ENCODE measurements at places on chromosomes 3 and 15. TPM values are rescaled to one million over a fixed set of nuclear protein-coding genes. Genes with fewer than 3 reads are reported as not detected.

DNA sequence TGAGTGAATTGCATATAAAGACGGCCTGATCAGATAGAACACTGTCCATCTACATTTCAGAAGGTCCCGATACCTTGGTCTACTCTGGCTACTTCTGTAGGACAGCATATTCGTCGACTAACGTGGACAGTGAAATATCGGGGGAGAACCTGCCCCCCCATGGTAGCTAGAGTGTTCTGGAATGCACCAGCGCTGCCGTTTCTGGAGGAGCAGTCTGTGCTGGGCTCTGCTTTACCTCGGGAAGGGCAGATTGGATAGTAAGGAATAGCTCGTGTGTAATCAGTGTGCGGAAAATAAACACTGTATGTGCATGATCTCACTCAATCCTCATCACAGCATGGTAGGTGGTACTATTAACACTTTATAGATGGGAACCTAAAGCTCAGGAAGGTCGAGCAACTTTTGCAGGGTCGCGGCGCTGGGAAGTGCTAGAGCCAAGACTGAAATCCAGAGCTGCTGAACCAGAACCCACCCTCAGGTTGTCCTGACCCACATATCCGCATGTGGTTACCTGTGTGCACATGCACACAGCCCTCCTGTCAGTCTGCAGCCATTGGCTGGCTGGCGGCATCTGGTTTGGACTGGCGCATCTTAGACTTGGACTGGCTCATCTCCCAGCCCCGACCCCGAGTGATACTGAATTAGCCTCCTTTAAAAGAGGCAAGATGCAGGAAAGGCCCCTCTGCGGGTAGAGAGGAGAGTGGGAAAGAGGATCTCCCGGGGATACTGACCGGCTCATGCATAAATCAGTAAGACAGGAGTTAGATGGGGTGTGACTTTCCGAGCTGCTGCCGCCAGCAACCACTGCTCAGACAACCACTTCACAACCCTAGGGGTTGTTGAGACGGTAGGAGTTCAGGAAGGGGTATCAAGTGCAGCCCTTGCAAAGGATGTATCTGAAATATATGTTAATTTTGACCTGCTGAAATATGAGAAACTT is 155.0 kb upstream of the BHLHE40 start:
- peak overlapping the region; percentile 86 for H3K4me3 ChIP-seq
- peak overlapping the region; percentile 92 for H3K27ac ChIP-seq
- no peak for DNase-seq
- H3K4me1 ChIP-seq, result peaks cover 91% of the 10 kb centered on the region

- no peak for DNase-seq
- H3K27ac ChIP-seq, result no peak overlapping the region
- H3K4me1 ChIP-seq, result no peaks in the 10 kb centered on the region
- peaks cover 2% of the 10 kb centered on the region for H3K27me3 ChIP-seq
- no peaks in the 10 kb centered on the region for H3K36me3 ChIP-seq
- no peak overlapping the region for H3K4me3 ChIP-seq
Measured at GRCh38 chr3:70736009-70736408, 423.6 kb upstream of the MDFIC2 start.

GRCh38 chr3:53880396-53881345 is 1.3 kb downstream of the ACTR8 start:
- peak overlapping the region; percentile 100 for H3K4me3 ChIP-seq
- peaks cover 30% of the 10 kb centered on the region for H3K36me3 ChIP-seq

DNA sequence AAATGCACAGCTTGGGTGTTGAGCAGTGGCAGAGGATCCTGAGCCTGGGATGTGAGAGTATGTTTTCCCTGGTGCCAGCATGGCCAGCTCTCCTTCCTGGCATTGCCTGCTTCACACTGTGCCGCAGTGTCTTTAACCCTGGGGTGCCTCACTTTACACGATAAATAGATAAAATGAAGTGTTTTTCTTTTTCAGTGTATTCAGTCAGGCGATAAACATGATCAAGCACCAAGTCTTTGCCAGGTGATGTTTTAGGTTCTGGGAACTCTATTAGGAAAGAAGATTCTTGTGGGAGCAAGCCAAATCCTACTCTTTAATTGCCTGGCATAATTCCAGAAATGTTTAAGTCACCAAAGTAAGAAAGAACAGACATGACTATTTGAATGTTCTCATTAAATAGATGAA is 14.0 kb downstream of the ABHD6 start:
- DNase-seq, result no peak
- H3K27me3 ChIP-seq, result no peaks in the 10 kb centered on the region
- peaks cover 5% of the 10 kb centered on the region for H3K36me3 ChIP-seq
- H3K4me3 ChIP-seq, result no peak overlapping the region

- H3K36me3 ChIP-seq, result no peaks in the 10 kb centered on the region
- peaks cover 2% of the 10 kb centered on the region for H3K4me1 ChIP-seq
- peaks cover 38% of the 10 kb centered on the region for H3K27me3 ChIP-seq
Measured at GRCh38 chr15:78358102-78358870, 18.1 kb downstream of the CRABP1 start.

DNA sequence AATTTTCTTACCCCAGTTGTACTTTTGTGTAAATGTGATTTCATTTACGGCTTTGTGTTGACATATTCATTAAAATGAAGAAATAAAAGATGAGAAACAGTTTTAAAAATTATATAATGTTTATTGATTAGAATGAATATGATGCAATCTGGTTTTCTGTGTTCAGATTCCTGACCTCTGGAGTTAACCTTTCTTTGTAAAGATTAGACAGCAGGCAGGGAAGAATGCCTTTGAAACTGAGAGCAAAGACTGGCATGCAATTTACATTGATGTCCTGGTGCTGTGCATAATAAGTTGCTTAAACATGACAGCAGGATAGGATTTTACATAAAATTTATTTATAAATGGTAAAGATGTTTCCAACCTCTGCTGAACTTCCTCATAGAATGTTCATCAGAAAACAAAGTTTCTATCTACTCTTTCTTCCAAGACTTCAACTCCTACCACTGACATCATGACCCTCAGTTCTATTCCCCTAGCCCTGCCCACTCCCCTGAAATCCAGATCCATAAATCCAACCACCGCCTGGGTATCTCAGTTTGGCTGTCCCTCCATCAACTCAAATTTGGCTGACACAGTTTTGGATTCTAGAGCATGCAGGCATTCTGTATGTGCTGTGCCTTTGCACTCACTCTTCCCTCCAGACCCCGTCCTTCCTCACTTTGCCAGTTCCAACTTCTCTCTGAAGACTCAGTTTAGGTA is 1.7 kb downstream of the HGD start:
- no peaks in the 10 kb centered on the region for H3K36me3 ChIP-seq
- no peaks in the 10 kb centered on the region for H3K4me1 ChIP-seq
- no peak for DNase-seq
- H3K4me3 ChIP-seq, result no peak overlapping the region
- H3K27ac ChIP-seq, result no peak overlapping the region

DNA sequence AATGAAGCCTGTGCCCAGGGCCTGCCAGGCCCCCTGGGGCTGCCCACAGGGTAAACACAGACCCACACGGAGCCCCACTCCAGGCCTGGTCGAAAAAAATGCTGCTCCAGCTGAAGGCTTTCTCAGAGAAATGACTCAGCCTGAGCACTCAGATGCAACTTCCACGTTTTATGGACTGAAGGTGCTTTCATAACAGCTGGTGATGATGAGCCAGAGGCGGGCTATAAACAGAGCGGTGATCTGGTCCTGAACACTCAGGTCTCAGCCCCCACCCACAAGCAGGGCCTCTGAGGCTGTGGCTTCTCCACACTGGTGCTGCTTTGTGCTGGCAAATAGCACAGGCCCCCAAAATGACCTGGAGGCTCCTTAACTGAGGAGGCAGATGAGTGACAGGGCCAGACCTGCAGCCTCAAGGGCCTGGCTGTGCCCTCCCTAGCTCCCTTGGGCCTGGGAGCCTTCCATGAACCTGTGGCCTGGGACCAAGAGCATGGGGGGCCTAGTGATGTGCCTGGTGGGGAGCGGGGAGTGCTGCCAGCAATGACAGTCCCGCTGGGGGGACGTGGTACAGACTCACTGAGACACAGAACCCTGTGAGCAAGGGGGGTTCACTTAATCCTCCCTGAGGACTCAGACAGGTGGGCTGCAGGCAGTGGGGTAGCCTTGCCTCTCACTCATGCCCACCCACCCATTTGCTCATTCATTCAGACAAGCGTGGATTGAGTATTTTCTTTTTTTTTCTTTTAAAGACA is 23.0 kb upstream of the FURIN start:
- H3K27me3 ChIP-seq, result no peaks in the 10 kb centered on the region
- H3K4me1 ChIP-seq, result peaks cover 21% of the 10 kb centered on the region
- no peak overlapping the region for H3K4me3 ChIP-seq

DNA sequence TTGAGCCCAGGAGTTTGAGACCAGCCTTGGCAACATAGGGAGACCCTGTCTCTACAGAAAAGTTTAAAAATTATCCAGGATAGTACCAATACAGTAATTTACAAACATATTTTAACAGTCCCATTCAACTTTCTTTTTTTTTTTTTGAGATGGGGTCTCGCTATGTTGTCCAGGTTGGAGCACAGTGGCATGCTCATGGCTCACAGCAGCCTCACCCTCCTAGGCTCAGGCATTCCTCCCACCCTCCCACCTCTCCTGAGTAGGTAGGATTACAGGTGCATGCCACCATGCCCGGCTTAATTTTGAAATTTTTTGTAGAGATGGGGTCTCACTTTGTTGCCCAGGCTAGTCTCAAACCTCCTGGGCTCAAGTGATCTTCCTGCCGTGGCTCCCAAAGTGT is 12.5 kb upstream of the MAP6D1 start:
- DNase-seq, result no peak
- H3K36me3 ChIP-seq, result peaks cover 9% of the 10 kb centered on the region
- H3K4me3 ChIP-seq, result no peak overlapping the region
- H3K27ac ChIP-seq, result no peak overlapping the region
- H3K27me3 ChIP-seq, result no peaks in the 10 kb centered on the region
- no peaks in the 10 kb centered on the region for H3K4me1 ChIP-seq

DNA sequence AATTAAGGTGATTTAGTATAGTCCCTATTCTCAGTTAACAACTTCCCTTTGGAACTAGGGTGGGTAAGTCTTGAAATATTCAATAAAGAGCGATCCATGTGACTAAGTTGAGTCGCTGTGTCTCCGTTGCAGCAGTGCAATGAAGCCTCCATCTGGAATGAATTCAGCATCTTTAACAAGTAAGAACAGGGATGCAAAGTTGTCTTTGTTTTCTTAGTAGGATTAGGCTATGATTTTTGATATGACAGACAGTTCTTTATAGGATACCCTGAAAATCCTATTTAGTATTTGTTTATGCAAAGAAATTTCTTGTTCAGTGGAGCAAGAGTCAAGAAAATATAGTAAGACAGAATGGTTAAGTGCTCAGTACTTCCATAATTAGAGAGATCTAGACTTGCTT is 52.7 kb downstream of the RBMS3 start:
- H3K36me3 ChIP-seq, result no peaks in the 10 kb centered on the region
- H3K4me3 ChIP-seq, result no peak overlapping the region
- no peak for DNase-seq
- peaks cover 4% of the 10 kb centered on the region for H3K27me3 ChIP-seq
- no peaks in the 10 kb centered on the region for H3K4me1 ChIP-seq

- no peak for DNase-seq
- H3K4me3 ChIP-seq, result no peak overlapping the region
- H3K4me1 ChIP-seq, result peaks cover 17% of the 10 kb centered on the region
- peaks cover 1% of the 10 kb centered on the region for H3K36me3 ChIP-seq
Measured at GRCh38 chr3:129824926-129825541, 68.5 kb downstream of the TMCC1 start.

DNA sequence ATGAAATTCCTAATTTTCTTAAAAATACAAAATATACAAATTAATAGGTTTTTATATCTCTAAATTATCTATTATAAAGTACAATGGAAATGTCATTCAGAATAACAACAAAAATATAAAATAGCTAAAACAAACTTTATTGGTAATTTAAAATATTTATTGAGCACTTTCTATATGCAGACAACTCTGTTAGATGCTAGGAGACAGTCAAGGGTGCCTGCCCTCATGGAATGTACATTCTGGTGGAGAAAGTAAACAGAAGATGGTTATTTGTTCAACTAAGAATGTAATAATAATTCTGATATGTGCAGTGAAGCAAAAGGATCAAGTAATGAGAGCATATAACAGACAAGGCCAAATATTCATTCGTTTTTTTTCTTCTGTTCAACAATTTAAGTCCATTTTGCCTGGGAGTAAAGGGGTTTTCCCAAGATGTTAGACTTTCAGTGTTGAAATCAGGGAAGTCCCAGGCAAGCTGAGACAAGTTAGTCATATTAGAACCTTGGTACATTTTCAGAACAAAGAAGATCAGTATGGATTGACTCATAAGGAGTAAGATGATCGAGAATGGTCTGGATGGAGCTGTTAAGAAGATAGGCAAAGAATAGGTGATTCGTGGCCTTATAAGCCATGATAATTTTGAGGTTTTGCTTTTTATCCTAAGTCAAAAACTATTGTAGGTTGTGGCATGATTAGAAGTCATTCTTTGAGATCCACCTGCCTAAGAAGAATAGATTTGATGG is 150.2 kb upstream of the MLF1 start:
- H3K4me3 ChIP-seq, result no peak overlapping the region
- no peak overlapping the region for H3K27ac ChIP-seq
- no peaks in the 10 kb centered on the region for H3K36me3 ChIP-seq
- DNase-seq, result no peak

DNA sequence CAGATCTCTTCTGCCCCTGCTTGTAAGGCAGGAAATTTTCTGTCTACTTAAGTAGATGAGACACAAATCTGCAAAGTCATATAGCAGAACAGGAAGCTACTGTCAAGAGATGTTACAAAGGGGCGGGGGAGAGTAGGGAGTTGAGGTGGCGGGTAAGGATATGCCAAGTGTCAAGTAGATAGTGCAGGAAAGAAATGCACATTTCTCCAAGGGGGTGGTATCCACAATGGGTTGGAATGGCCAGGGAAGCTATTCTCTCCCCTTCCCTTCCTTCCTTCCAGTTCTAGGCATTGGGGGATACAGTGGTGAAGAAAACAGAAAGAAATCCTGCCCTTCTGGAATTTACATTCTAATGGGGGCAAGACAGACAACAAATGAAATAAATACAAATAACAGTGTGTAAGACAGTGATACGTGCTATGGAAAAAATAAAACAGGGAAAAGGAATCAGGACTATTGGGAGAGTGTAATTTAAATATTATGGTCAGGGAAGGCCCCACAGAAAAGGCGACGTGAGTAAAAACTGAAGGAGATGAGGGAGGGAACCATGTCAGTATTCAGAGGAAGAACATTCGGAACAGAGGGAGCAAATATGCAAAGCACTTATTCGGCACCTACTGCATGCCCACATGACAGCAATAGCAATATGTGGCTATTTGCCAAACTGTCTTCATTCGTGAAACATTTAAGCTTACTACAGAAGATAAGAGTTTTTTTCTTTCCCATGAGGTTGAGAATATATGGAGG is 42.8 kb upstream of the RNU6-1 start:
- H3K27me3 ChIP-seq, result peaks cover 27% of the 10 kb centered on the region
- no peak for DNase-seq
- H3K36me3 ChIP-seq, result no peaks in the 10 kb centered on the region
- no peak overlapping the region for H3K27ac ChIP-seq

GRCh38 chr3:7203969-7204847 is 343.3 kb downstream of the GRM7 start:
- DNase-seq, result no peak
- no peak overlapping the region for H3K4me3 ChIP-seq
- no peaks in the 10 kb centered on the region for H3K36me3 ChIP-seq
- H3K4me1 ChIP-seq, result peaks cover 2% of the 10 kb centered on the region
- H3K27me3 ChIP-seq, result no peaks in the 10 kb centered on the region

The RASGRP1 gene
- total RNA-seq, result 179 TPM

The GOLGA6L9 gene
- total RNA-seq, result 4.7 TPM

The CLDN16 gene
- total RNA-seq, result not detected

Data from activated naive CD8-positive, alpha-beta T cell treated with anti-CD3 and anti-CD28 coated beads, Interleukin-2, amount 10 ng/mL, durations not matched to agents 7 days and 5 days (primary cell).